ENCODE measurements at places on chromosomes 13 and 19. TPM values are rescaled to one million over a fixed set of nuclear protein-coding genes. Genes with fewer than 3 reads are reported as not detected.

DNA sequence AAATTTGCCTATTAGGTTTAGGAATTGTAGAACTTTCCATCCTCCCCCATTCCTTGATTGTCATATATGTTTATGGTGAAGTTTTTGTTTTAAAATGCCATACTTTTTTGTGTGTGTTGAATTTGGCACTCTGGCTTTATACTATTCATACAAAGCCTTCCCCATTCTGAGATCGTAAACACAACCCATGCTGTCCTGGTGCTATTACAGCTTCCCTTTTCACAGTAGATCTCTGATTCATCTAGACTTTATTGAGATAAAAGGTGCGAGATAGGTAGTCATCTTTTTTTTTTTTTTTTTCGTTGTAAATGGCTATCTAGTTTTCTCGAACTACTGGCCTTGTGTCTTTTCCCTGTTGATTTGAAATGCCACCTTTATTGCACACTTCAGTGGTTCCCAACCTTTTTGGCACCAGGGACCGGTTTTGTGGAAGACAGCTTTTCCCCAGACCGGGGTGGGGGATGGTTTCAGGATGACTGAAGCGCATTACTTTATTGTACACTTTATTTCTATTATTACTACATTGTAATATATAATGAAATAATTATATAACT lies 94.6 kb downstream of the LRCH1 start:
- no peak for DNase-seq
- no peak overlapping the region for H3K4me3 ChIP-seq
- peaks cover 43% of the 10 kb centered on the region for H3K4me1 ChIP-seq
- no peaks in the 10 kb centered on the region for H3K36me3 ChIP-seq
- H3K27ac ChIP-seq = no peak overlapping the region
- H3K27me3 ChIP-seq = no peaks in the 10 kb centered on the region

DNA sequence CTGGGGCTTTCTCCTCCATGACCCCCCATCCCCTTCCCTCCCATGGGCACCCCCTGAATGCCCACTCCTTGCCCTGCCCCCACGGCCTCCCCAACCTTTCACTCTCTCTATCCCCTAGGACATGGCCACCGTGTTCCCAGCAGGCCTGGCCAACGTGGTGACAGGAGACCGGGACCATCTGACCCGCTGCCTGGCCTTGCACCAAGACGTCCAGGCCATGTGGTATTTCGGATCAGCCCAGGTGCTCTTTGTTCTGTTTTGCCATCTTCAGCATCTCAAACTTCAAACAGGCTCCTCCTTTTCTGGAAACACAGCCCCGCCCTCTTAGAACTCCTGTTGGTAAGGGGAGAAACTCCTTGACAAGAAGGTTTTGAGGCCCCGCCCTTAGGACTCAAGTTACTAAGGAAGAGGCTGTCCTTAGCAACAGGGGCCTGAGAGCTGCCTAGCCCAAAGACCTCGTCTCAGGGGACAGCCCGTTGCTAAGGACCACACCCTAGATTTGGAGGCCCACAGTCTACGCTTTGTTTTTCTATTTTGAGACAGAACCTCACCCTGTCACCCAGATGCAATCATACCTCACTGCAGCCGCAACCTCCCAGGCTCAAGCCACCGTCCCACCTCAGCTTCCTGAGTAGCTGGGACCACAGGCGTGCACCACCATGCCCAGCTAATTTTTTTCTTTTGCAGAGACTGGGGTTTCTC lies 5.1 kb upstream of the FLT3LG start:
- H3K27me3 ChIP-seq = no peaks in the 10 kb centered on the region
- DNase-seq = no peak
- no peak overlapping the region for H3K4me3 ChIP-seq
- peak overlapping the region; percentile 74 for H3K27ac ChIP-seq
- peaks cover 5% of the 10 kb centered on the region for H3K36me3 ChIP-seq

GRCh38 chr19:18853755-18854427 lies 22.1 kb downstream of the UPF1 start:
- no peak overlapping the region for H3K4me3 ChIP-seq
- no peaks in the 10 kb centered on the region for H3K27me3 ChIP-seq
- DNase-seq = peak; percentile 91
- peaks cover 25% of the 10 kb centered on the region for H3K36me3 ChIP-seq
- no peak overlapping the region for H3K27ac ChIP-seq

DNA sequence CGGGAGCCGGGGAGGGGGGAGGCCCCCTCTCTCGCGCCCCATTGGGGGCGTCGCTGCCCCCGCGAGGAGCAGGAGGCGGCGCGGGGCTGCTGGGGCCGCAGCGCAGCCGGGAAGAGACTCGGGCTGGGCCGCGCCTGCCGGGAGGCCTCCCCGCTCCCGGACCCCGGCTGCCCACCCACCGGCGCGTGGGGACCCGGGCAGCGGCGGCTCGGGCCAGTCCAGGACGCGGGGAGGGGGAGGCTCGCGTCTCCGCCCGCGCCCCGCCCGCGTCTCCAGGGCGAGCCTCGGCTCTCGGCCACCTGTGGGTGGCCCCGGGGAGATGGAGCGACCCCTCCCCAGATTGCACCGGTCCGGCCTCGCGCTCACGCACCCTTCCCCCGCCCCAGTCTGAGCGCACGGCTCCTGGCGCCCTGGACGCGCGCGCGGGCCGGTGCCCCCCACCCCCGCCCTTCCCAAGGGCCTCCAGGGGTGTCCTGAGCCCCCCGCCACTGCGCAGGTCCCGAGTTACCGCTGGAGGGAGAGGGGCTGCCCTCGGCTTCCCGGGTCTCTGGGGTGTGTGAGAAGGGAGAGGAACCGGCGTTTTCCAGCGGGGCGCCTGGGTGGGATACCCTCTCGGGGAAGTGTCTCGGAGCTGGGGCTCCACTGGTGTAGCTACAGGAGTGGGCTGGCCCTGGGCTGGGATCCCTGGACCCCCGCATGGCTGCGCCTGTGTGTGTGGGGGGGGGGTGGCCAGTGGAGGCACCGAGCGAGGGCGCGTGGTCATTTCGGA lies 645 bp downstream of the PALM start:
- H3K4me3 ChIP-seq = peak overlapping the region; percentile 73
- peaks cover 2% of the 10 kb centered on the region for H3K36me3 ChIP-seq
- DNase-seq = no peak
- no peak overlapping the region for H3K27ac ChIP-seq
- peaks cover 28% of the 10 kb centered on the region for H3K4me1 ChIP-seq
- H3K27me3 ChIP-seq = no peaks in the 10 kb centered on the region

DNA sequence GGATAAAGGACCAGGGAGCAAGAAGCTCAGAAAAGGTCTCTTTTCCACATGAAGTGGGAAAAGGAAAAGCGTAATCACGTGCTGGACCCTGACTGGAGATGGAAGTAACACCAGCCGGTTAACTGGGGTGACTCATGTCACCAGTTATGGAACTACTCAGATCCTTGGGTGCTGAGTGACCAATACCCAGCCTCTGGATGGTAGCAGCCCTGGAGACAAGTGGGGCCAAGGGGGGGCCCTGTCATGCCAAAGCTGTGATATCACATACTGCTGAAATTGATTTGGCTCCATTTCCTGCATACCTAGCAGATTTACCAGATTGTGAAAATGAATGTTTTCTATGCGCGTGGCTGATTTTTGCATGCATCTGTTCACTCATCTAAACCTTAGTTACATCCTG lies 158.9 kb downstream of the ZIC5 start:
- H3K4me3 ChIP-seq = no peak overlapping the region
- peaks cover 11% of the 10 kb centered on the region for H3K4me1 ChIP-seq
- no peaks in the 10 kb centered on the region for H3K27me3 ChIP-seq
- peak overlapping the region; percentile 60 for H3K27ac ChIP-seq
- DNase-seq = no peak

The SLC15A1 gene
- not detected for total RNA-seq

DNA sequence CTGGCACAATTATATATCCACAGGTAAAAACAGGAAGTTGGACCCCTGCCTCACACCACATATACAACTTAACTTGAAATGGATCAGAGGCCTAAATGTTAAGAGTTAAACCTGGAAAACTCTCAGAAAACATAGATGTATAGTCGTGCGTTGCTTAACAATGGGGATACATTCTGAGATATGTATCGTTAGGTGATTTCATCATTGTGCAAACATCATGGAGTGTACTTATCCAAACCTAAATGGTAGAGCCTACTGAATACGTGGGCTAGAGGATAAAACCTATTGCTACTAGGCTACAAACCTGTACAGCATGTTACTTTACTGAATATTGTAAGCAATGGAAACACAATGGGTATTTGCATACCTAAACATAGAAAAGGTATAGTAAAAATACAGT lies 14.8 kb upstream of the CALM3 start:
- no peak overlapping the region for H3K27ac ChIP-seq
- peaks cover 2% of the 10 kb centered on the region for H3K27me3 ChIP-seq
- peaks cover 8% of the 10 kb centered on the region for H3K4me1 ChIP-seq
- DNase-seq = no peak
- peaks cover 3% of the 10 kb centered on the region for H3K36me3 ChIP-seq

- H3K27ac ChIP-seq = no peak overlapping the region
- no peak overlapping the region for H3K4me3 ChIP-seq
- no peak for DNase-seq
- no peaks in the 10 kb centered on the region for H3K4me1 ChIP-seq
- no peaks in the 10 kb centered on the region for H3K27me3 ChIP-seq
- peaks cover 21% of the 10 kb centered on the region for H3K36me3 ChIP-seq
These were observed 8.9 kb downstream of the PODNL1 start for GRCh38 chr19:13929340-13929739.

GRCh38 chr19:18291590-18292461 lies 10.4 kb upstream of the JUND start:
- H3K27me3 ChIP-seq = no peaks in the 10 kb centered on the region
- peak overlapping the region; percentile 98 for H3K27ac ChIP-seq
- H3K4me3 ChIP-seq = peak overlapping the region; percentile 81
- H3K36me3 ChIP-seq = no peaks in the 10 kb centered on the region

- no peak overlapping the region for H3K27ac ChIP-seq
- no peaks in the 10 kb centered on the region for H3K36me3 ChIP-seq
- H3K4me3 ChIP-seq = peak overlapping the region; percentile 38
- H3K4me1 ChIP-seq = peaks cover 22% of the 10 kb centered on the region
These were observed 6.5 kb downstream of the KCNN4 start for GRCh38 chr19:43774103-43774939.

The ERCC1 gene
- total RNA-seq = 77.9 TPM

The FUT3 gene
- total RNA-seq = not detected

The FFAR3 gene
- not detected for total RNA-seq

- no peaks in the 10 kb centered on the region for H3K4me1 ChIP-seq
- H3K4me3 ChIP-seq = no peak overlapping the region
- H3K27ac ChIP-seq = no peak overlapping the region
- H3K27me3 ChIP-seq = no peaks in the 10 kb centered on the region
- DNase-seq = no peak
- peaks cover 4% of the 10 kb centered on the region for H3K36me3 ChIP-seq
These were observed 122.5 kb downstream of the CDK8 start for GRCh38 chr13:26376430-26376829.

The CASP14 gene
- not detected for total RNA-seq

DNA sequence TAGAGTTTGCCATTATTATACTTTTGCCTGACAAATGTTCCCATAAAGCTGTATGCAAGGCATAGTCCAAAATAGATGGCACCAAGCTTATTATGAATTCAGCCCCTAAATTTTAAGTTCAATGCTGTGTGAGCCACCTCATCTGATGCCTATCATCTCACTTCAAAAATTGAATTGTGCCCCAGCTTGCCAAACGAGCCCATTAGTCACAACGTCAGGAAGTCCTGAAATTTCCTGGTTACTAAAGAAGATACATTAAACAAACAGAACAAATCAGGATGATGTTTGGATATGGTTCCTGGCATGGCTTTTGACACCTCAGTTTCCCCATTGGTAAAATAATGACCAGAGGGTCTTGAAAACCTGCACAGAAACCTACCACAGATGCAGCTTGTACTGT lies 147.5 kb upstream of the SOX21 start:
- H3K36me3 ChIP-seq = no peaks in the 10 kb centered on the region
- peaks cover 6% of the 10 kb centered on the region for H3K4me1 ChIP-seq
- no peak overlapping the region for H3K27ac ChIP-seq
- no peak for DNase-seq
- H3K27me3 ChIP-seq = peaks cover 5% of the 10 kb centered on the region

DNA sequence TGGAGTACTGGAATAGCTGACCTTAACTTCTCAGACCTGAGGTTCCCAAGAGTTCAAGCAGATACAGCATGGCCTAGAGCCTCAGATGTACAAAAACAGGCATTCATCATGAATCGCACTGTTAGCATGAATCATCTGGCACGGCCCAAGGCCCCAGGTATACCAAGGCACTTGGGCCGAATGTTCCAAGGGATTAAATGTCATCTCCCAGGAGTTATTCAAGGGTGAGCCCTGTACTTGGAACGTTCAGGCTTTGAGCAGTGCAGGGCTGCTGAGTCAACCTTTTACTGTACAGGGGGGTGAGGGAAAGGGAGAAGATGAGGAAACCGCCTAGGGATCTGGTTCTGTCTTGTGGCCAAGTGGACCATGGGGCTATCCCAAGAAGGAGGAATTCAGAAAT lies 6.3 kb downstream of the KLK3 start:
- H3K4me1 ChIP-seq = no peaks in the 10 kb centered on the region
- H3K36me3 ChIP-seq = no peaks in the 10 kb centered on the region
- H3K4me3 ChIP-seq = no peak overlapping the region
- H3K27ac ChIP-seq = no peak overlapping the region

DNA sequence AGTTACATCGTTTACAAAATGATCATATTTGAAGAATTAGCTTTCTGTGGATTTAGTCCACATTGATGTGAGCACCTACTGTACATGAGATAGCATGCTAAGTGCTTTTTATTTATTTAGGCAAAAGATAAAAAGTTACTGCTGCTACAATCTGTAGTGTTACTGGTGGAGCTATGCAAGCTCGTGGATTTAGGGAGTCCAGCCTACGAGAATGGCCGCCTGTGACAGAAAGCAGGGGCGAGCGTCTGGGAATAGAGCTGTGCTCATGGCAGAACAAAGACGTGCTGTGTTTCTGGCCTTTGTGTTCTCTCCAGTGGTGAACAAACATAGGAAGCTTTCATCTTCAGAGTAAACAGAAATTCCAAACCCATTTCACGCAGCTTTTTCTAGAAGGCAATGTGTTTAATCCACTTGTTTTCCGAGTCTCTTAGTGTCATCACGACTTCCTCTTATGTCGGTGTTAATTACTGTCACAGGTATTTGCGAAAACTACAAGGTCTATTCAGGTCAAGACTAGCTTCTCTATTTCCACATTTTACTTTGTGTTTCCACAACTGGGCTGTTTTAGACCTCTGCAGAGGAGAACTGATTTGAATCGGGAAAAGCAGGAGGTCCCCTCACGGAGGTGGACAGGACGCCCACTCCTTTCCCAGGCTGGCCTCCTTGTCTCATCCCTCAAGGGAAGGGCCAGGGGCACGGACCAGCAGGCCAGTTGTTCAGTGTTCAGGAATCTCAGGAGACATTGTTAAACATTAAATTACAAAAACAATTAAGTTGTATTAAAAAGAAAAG lies 67.3 kb downstream of the ATP11A start:
- no peak overlapping the region for H3K4me3 ChIP-seq
- peaks cover 16% of the 10 kb centered on the region for H3K4me1 ChIP-seq
- no peak overlapping the region for H3K27ac ChIP-seq
- no peaks in the 10 kb centered on the region for H3K36me3 ChIP-seq
- DNase-seq = no peak

DNA sequence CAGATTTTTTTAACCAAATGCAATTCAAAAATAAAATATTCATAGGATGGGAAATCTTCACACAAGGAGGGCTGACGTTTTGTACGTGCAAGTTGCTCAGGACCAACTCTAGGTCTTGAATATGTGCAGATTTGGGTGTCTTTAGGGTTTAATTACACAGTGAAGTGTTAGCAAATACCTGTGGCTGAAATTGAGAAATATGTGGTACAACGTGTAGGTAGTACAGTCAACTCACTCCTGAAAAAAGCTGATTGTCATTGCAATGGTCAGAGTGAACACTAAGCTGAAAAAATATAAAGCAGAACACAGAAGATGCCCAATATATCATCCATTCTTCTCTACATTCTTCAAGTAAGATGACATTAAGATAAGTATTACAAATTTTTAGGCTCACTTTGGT lies 314.3 kb downstream of the SLITRK1 start:
- peaks cover 4% of the 10 kb centered on the region for H3K27me3 ChIP-seq
- no peaks in the 10 kb centered on the region for H3K36me3 ChIP-seq
- no peak overlapping the region for H3K4me3 ChIP-seq
- no peaks in the 10 kb centered on the region for H3K4me1 ChIP-seq
- DNase-seq = no peak

The UGGT2 gene
- total RNA-seq = 48.1 TPM

The PCDH20 gene
- 0.19 TPM for total RNA-seq
